Hindlimb muscle (tissue), 1 donor: ENCODE measurements at places on chromosomes 1 and 21. TPM values are rescaled to one million over a fixed set of nuclear protein-coding genes. Genes with fewer than 3 reads are reported as not detected.

GRCh38 chr1:98693385-98693784 is 31.9 kb downstream of the SNX7 start:
- DNase-seq: no peak

DNA sequence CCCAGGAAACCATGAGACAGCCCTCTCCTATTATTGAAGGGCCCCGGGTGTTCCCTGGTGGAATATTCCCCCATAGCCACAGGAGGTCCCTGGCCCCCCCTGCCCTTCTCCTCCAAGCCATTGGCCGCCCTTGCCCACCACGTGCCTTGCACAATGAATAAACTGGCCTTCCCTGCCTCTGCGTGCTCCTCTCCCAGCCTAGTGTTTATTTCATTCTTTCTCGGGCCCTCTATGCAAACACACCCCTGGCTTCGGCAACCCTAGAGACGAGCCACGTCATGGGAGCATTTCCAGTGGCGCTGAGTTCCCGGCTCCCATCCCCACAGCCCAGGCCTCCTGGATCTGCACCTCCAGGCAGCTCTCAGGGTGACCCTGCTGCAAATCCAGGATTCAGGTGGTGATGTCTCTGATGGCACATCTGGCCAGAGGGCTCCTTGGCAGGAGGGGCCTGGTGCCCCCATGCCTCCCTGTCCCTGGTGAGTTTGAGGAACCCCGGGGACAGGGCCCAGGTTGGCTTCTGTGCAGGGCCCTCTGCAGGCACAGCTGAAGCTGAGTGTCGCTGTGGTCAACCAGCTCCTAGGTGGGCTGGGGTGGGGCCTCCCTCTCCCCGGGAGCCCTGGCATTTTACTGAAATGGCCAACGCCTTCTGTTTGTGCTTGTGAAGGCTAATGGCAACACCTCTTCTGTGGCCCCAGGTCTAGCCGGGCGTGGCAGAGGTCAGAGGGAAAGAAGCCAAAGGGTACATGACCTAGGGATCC is 6.2 kb downstream of the KRTAP10-12 start:
- DNase-seq: no peak

DNA sequence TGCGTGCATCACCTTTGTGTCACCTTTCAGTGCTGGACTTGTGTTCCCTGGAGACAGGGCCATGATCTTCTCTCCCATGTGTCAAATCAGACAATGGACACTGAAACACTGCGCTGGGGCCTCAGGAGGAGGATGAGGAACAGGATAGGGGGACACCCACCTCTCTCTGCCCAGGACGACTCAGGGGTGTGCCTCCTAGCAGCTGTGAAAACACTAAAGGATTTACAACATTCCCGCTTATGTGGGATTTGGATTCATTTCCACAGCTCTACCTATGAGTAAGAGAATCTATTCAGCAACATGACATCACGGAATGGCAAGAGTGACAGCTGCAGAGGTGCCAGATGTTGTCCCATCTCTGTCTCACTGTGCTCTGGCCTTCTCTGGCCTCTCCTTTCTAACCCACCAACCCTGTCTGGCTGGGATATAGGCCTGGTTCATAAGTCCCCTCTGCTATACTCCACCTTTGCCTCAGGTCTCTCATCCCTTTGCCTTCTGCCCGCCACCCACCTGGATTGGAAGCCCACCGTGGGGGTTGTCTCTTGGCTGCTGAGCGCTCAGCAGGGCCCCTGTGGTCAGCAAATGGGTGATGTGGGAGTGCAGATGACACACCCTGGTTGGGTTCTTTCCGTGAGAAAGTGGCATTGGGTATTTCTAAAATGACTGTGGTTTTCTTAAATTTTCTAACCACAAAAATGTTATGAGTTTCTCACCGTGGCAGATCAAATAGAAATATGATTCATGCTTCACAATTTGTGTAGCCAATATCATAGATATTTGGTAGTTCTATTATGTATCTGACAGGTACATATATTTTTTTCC is 47.1 kb upstream of the TLR5 start:
- DNase-seq: no peak

Gene LCE1D
- polyA plus RNA-seq: not detected

Gene LRRC53
- polyA plus RNA-seq: not detected

DNA sequence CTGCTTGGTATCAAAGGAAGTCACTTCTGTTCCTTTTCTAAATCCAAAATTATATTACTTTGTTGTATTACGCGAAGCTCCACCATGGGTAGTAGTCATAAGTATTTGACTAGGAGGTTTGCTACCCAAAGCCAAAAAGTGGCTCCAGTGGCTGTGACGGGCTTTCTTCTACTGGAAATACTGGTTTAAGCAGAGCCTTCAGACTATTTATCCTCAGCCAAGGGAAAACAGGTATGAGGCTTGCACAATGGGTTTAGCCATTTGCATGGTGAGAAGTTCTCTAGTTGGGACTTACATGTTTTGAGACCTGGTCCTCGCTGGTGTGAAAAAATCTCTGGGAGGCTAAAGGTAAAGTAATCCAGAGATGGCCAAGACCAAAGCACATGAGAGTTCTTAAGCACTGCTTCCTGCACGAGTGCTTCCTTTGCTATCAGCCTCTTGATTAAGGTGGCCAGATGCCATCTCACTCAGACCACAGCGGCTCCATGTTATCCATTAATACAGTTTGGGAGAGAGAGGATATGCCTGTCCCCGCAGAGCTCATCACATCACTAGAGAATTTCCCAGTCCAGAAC is 121.2 kb downstream of the PIK3R3 start:
- no peak for DNase-seq

GRCh38 chr1:195113471-195113870 is 1494.8 kb downstream of the KCNT2 start:
- no peak for DNase-seq

Gene CLCN6
- polyA plus RNA-seq: 15.8 TPM

Gene CASQ1
- polyA plus RNA-seq: 912 TPM

GRCh38 chr1:217630711-217631591 is at the start of the genes GPATCH2 and SPATA17:
GPATCH2 (minus strand) TSS chr1:217631090; CDS start chr1:217630971, 119 bp downstream.
SPATA17 (plus strand) TSS chr1:217631344; CDS start chr1:217631379, 35 bp downstream.
- DNase-seq: peak; percentile 91

- DNase-seq: peak; percentile 52
Observed at GRCh38 chr1:155003766-155004351, 1.3 kb downstream of the ZBTB7B start.

Gene ANKRD45
- polyA plus RNA-seq: 0.31 TPM

DNA sequence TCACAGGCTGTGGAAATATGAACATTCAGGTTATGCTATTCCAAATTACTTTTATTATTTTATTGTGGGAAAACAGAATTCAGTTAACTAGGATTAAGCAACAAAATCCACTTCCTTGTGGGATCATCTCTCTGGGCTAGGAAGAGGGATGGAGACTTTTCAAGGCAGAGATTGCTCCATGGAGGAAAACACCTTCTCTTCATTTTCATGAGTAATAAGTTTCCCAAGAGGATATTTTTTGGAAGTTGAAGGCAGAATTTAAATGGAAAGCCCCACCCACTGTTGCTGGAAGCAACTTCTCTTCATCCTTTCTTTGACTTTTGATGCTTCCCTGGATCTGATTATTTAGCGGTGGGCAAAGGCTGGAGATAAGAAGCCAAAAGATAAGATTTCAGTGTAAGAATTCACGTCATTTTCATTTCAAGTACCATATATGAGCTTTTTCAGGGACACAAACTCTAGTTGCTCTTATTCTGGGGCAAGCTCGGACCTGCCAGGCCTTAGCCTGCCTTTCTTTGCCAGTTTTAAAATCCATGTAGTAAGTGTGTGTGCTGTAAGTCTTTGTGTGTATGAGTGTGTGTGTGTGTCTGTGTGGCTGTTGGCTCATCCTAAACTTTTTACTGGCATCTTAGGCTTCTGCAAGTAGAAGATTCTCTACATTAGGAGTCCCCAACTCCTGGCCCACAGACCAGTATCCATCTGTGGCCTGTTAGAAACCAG is 11.7 kb upstream of the IL24 start:
- no peak for DNase-seq

Gene SMPDL3B
- polyA plus RNA-seq: 0.14 TPM

Gene FALEC
- 1.9 TPM for polyA plus RNA-seq

Gene CLEC20A
- not detected for polyA plus RNA-seq

GRCh38 chr1:203508463-203509073 is 14.6 kb downstream of the OPTC start:
- no peak for DNase-seq

- DNase-seq: no peak
Observed at GRCh38 chr1:203968761-203969160, 104.2 kb upstream of the SOX13 start.

Gene RIPPLY3
- 0.17 TPM for polyA plus RNA-seq

GRCh38 chr1:19074902-19075721 is 118.6 kb upstream of the IFFO2 start:
- no peak for DNase-seq

GRCh38 chr1:93846992-93847810 is 31.8 kb downstream of the DNTTIP2 start:
- peak; percentile 97 for DNase-seq

GRCh38 chr1:183443466-183443865 is 25.3 kb upstream of the NMNAT2 start:
- DNase-seq: no peak

DNA sequence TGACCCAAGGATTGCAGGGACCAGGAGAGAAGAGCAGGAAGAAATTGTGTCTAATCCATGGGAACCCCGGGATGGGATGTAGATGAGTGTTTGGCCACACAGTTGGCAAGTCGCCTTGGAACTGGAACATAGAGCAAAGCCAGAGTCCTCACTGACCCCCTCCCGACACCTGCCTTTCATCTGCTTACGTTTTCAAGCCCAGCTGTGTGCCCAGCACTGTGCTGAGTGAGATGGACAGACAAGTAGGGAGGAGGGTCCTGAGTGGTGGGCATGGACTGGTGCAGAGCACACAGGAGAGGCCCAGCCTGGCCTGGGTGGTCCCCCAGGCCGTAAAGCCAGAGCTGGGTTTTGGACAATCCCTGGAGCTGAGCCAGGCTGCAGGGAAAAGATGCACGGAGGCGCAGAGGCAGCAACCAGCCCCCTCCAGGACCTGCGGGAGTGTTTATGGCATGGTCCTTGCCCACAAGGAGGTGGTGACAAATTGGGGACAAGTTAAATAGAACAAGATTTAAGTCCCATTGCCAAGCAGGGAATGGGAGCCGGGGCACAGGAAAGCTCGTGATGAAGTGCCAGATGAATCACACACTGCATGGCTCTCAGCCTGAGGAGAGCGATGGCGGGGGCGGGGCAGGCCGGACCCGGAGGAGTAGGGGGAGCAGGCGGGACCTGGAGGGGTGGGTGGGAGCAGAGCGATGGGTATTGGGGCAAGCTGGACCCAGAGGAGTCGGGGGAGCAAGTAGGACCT is 157.8 kb upstream of the VAMP3 start:
- no peak for DNase-seq

Gene TNFRSF4
- 3.2 TPM for polyA plus RNA-seq

DNA sequence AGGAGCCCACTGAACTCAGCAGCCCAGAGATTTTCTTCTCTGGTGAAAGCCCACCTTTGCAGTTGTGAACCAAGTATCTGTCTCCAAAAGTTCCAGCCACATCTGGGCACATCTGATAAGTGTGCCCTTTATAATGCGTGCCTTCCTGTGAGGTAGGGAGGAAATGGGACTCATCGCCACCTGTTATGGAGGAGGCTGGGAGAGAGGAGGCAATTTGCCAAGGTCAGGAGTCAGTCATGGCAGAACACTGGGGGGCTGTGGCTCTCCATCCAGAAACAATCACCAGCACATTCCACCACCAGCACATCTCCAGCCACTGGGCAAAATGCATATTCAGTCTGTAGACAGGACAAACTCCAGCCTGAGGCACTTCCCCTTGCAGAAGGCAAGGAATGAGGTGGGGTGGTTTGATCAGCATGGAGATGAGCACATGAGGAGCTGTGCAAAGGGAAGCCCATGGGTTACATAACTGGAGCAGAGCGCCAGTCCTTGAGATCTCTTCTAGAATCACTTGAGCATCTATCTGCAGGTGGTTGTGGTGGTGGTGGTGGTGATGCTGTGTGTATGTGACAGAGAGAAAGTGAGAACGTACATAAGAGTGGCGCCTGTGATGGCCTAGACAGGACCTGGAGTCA is 15.0 kb upstream of the LEMD1 start:
- no peak for DNase-seq

GRCh38 chr1:59707178-59707791 is 107.5 kb upstream of the HOOK1 start:
- DNase-seq: no peak

- no peak for DNase-seq
Observed at GRCh38 chr1:193326296-193326695, 139.9 kb upstream of the B3GALT2 start.

DNA sequence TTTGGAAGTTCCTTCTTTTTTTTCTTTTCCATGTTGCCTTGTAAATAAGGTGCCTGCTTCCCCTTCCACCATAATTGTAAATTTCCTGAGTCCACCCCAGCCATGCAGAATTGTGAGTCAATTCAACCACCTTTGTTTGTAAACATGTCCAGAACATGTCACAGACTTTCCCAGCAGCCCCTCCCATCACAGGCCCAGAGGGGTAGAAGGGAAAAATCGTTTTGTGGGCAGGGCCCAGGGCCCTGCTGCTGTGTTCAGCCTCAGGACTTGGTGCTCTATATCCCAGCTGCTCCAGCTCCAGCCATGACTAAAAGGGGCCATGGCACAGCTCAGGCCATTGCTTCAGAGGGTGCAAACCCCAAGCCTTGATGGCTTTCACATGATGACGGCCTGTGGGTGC is 384.6 kb upstream of the NCAM2 start:
- no peak for DNase-seq

DNA sequence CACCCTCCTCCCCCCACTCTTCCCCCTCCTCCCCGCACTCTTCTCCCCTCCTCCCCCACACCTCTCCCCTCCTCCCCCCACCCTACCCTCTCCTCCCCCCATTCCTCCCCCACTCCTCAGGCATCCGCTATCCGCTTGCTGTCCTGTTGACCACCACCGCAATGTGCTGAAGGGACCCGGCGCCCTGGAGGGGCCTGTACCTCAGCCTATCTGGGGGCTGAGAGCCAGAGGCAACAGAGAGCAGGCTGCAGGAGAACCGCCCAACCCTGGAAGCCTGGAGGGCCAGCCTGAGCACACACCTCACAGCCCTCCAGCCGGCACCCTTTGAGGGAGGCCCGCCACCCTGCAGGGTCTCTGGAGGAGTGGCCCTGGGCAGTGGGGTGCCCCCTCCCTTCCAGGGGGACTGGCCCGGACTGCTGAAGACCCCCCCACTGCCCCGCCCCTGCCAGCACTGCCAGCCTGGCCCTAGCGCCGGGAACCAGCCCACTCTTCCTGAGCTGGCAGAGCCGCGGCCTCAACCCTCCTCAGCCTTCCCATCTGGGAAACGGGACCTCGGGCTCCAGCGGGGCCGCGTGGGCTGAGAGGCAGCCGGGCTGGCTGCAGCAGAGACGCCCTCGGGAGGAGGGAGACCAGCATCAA is 1.2 kb downstream of the C1QTNF12 start:
- no peak for DNase-seq

GRCh38 chr1:180923887-180924286 is 11.2 kb downstream of the KIAA1614 start:
- no peak for DNase-seq

Gene FAM43B
- polyA plus RNA-seq: 0.72 TPM
